Sigmoid colon (tissue), 7 donors: ENCODE measurements at places on chromosomes 1 and 21. TPM values are rescaled to one million over a fixed set of nuclear protein-coding genes. Genes with fewer than 3 reads are reported as not detected.

- no peak overlapping the region for H3K4me3 ChIP-seq
- no peaks in the 10 kb centered on the region for H3K4me1 ChIP-seq
- no peaks in the 10 kb centered on the region for H3K27me3 ChIP-seq
Measured at GRCh38 chr1:22545141-22545540, 18.1 kb upstream of the EPHA8 start.

GRCh38 chr21:46557469-46557868 lies 47.4 kb downstream of the S100B start:
- no peak overlapping the region for H3K4me3 ChIP-seq
- H3K27me3 ChIP-seq: no peaks in the 10 kb centered on the region

- H3K27me3 ChIP-seq: no peaks in the 10 kb centered on the region
- no peak overlapping the region for H3K27ac ChIP-seq
- DNase-seq: no peak
Measured at GRCh38 chr1:244552336-244552735, 91.3 kb downstream of the CATSPERE start.

The DENND2D gene
- total RNA-seq: 5.7 TPM

GRCh38 chr1:40469327-40469726 lies 7.8 kb upstream of the ZFP69 start:
- no peaks in the 10 kb centered on the region for H3K36me3 ChIP-seq
- H3K27ac ChIP-seq: no peak overlapping the region
- H3K4me1 ChIP-seq: no peaks in the 10 kb centered on the region
- no peak for DNase-seq
- no peak overlapping the region for H3K4me3 ChIP-seq
- H3K27me3 ChIP-seq: no peaks in the 10 kb centered on the region

The TMPRSS2 gene
- 2.8 TPM for total RNA-seq

GRCh38 chr1:176557543-176558258 lies 94.7 kb downstream of the PAPPA2 start:
- no peak overlapping the region for H3K4me3 ChIP-seq
- no peak for DNase-seq
- peaks cover 16% of the 10 kb centered on the region for H3K4me1 ChIP-seq
- no peaks in the 10 kb centered on the region for H3K36me3 ChIP-seq
- H3K27me3 ChIP-seq: no peaks in the 10 kb centered on the region
- H3K27ac ChIP-seq: no peak overlapping the region

GRCh38 chr1:151953409-151954094 lies 40.1 kb downstream of the S100A10 start:
- H3K4me1 ChIP-seq: no peaks in the 10 kb centered on the region
- H3K4me3 ChIP-seq: no peak overlapping the region
- no peaks in the 10 kb centered on the region for H3K36me3 ChIP-seq
- no peaks in the 10 kb centered on the region for H3K27me3 ChIP-seq
- H3K27ac ChIP-seq: no peak overlapping the region

The GJC2 gene
- total RNA-seq: 4.2 TPM

GRCh38 chr21:35211782-35212181 lies 162.7 kb upstream of the RUNX1 start:
- no peaks in the 10 kb centered on the region for H3K36me3 ChIP-seq
- no peak for DNase-seq
- no peak overlapping the region for H3K27ac ChIP-seq
- no peaks in the 10 kb centered on the region for H3K27me3 ChIP-seq
- H3K4me1 ChIP-seq: no peaks in the 10 kb centered on the region

GRCh38 chr1:116127123-116127847 lies 16.1 kb downstream of the MAB21L3 start:
- H3K27ac ChIP-seq: no peak overlapping the region
- no peaks in the 10 kb centered on the region for H3K4me1 ChIP-seq
- H3K4me3 ChIP-seq: no peak overlapping the region
- no peaks in the 10 kb centered on the region for H3K36me3 ChIP-seq
- DNase-seq: no peak

GRCh38 chr21:41460578-41461527 lies 34.8 kb downstream of the MX1 start:
- H3K36me3 ChIP-seq: no peaks in the 10 kb centered on the region
- DNase-seq: peak; percentile 87
- no peak overlapping the region for H3K27ac ChIP-seq
- H3K4me3 ChIP-seq: no peak overlapping the region
- peaks cover 7% of the 10 kb centered on the region for H3K4me1 ChIP-seq

- no peak overlapping the region for H3K27ac ChIP-seq
- H3K27me3 ChIP-seq: no peaks in the 10 kb centered on the region
- no peaks in the 10 kb centered on the region for H3K4me1 ChIP-seq
Measured at GRCh38 chr1:244289991-244290785, 161.5 kb downstream of the ADSS2 start.

- H3K4me1 ChIP-seq: no peaks in the 10 kb centered on the region
- H3K27ac ChIP-seq: no peak overlapping the region
- no peaks in the 10 kb centered on the region for H3K27me3 ChIP-seq
- no peak overlapping the region for H3K4me3 ChIP-seq
- DNase-seq: no peak
- peaks cover 13% of the 10 kb centered on the region for H3K36me3 ChIP-seq
Measured at GRCh38 chr21:33286600-33287456, 20.7 kb downstream of the IL10RB start.

- H3K36me3 ChIP-seq: no peaks in the 10 kb centered on the region
- H3K27ac ChIP-seq: peak overlapping the region; percentile 81
- H3K4me1 ChIP-seq: peaks cover 25% of the 10 kb centered on the region
Measured at GRCh38 chr1:184608990-184609389, 145.7 kb downstream of the EDEM3 start.

DNA sequence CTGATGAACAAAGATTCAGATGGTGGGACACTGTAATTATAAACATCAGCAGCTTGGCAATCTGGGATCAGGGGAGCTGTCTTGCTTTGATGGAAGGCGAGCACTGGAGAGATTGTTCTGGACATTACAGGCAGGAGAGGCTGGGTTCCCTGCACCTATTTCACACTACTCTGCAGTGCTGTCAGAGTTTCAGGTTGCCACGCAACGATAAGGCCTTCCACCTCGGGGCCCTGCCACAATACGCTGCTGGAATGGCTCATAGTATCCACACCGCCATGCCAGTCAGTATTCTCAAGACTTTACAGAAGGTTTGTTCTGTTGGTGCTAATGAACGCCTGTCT lies 96.8 kb downstream of the GLIS1 start:
- no peaks in the 10 kb centered on the region for H3K36me3 ChIP-seq
- H3K27ac ChIP-seq: no peak overlapping the region
- no peaks in the 10 kb centered on the region for H3K27me3 ChIP-seq
- H3K4me1 ChIP-seq: no peaks in the 10 kb centered on the region

- no peak overlapping the region for H3K27ac ChIP-seq
- H3K4me1 ChIP-seq: no peaks in the 10 kb centered on the region
- peak; percentile 4 for DNase-seq
- H3K27me3 ChIP-seq: peaks cover 3% of the 10 kb centered on the region
- H3K36me3 ChIP-seq: no peaks in the 10 kb centered on the region
Measured at GRCh38 chr1:24277420-24278169, 41.6 kb upstream of the GRHL3 start.

The NPL gene
- 9.7 TPM for total RNA-seq

- DNase-seq: no peak
- H3K27me3 ChIP-seq: no peaks in the 10 kb centered on the region
- H3K4me3 ChIP-seq: no peak overlapping the region
- H3K27ac ChIP-seq: no peak overlapping the region
Measured at GRCh38 chr1:117169871-117170596, 40.7 kb downstream of the VTCN1 start.

DNA sequence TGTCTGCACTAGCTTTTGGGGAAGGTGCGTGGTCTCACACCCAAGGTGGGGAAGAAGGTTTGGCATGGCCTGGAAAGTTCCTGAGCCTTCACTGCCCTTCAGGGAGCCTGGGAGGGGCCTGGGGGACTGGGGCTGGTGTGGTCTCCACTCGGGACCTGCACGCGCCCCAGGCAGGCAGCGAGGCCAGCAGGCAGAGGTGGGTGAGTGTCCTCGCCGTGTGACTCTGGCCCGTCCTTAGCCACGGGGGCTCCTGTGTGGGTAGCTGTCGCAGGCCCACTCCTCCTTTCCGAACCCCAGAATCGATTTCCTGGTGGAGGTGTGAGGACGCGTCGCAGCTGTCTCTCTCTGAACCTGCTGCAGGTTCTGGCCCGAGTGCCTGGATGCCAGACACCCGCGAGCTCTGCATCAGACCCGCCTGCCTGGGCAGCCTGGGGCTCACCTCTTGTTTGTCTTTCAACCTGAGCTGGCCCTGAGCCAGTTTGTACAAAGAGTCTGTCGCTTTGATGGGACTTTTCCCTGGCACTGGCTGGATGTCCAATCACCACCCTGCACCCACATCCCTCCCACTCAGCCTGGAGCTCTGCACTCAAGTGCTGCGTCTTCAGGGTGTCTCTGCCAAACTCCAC lies 36.0 kb upstream of the SLC19A1 start:
- DNase-seq: peak; percentile 59
- H3K36me3 ChIP-seq: no peaks in the 10 kb centered on the region
- H3K27me3 ChIP-seq: no peaks in the 10 kb centered on the region
- H3K4me1 ChIP-seq: peaks cover 12% of the 10 kb centered on the region
- H3K4me3 ChIP-seq: no peak overlapping the region
